ENCODE measurements at places on chromosomes 16 and 17.

- peak; percentile 100 for DNase-seq
Measured at GRCh38 chr16:424033-424622, 1.3 kb upstream of the RAB11FIP3 start.

GRCh38 chr17:8072729-8073461 lies 14.6 kb downstream of the ALOX12B start:
- no peak for DNase-seq

DNA sequence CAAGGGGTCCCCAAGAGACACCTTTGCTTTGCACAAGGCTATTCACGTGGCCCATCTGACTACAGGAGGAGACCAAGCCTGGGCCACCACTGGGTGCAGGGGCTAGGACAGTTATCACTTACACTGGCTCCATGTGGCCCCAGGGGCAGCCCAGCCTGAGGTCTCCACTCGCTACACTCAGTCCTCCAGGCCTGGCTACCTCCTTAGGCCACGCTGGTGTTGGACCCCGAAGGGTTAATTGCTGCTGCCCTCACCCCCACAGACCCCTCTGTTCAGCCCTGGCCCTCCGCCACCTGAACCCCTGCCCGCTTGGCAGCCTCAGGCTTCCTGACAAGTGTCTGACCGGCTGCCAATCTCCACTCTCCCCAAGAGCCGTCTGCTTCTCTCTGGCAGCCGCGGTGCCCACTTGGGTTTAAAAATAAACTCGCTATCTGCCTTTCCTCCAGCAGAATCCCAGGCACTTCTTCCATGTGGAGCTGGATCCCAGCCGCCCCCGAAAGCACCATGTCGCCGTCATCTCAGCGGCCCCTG lies 27.8 kb downstream of the ADAM11 start:
- no peak for DNase-seq

DNA sequence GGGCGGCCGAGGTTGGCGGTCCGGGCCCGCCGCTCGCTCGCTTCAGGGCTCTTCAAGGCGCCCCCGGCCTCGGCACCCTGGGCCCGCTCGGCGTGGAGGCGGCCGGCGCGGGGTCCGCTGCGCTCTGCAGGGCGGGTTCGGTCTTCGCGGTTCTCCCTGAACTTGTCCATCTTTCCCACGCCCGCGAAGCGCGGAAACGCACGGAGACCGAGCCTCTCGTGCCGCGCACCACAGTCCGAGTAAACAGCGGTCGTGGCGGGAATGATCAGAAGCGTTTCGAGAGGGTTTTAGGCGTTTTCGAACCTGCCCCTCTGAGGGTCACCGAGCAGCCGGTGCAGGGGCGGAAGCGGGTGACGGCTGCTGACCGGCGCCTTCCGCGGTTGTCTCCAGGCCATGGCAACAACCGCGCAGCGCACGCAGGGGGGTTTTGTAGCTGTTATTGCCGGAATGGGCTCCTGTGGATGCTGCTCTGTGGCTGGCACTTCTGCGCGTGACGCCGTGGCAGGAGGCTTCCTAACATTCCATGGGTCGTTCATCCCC lies 414 bp downstream of the NARF start:
- DNase-seq = peak; percentile 23

GRCh38 chr16:3979070-3979469 lies 98.6 kb upstream of the CREBBP start:
- no peak for DNase-seq

DNA sequence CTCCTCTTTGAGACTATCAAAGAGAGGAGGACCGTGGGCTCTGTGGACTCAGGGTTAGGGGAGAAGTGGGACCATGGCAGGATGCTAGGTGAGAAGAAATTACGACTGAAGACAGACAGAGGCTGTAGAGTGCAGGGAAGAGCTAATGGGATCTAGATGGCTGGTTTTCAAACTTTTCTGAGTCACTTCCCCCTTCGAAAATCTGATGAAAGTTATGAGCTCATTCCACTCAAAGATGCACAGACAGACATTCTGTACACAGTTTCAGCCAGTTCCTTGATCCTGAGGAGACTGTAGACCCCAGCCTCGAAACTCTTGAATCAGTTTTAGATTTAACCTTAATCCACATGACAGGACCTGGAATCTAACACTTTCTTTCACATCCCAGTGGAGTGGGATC lies 40.7 kb downstream of the RGS9 start:
- DNase-seq = peak; percentile 64

DNA sequence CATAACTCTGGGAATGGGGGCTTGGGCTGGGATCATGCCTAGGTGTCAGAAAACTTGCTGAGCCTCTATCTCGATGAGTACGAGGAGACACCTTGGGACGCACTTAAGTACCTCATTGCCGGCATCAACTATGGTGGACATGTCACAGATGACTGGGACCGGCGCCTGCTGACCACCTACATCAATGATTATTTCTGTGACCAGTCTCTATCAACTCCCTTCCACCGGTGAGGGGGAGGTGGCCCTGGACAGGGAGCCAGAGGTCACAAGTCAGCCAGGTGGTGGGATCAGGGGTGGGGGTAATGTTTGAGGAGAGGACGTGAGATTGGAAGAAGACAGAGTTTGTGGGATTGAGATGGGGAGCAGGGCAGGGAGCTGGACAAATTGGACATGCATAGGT lies 3.4 kb upstream of the KDM6B start:
- no peak for DNase-seq

- no peak for DNase-seq
Measured at GRCh38 chr16:51716195-51716594, 565.1 kb upstream of the SALL1 start.

DNA sequence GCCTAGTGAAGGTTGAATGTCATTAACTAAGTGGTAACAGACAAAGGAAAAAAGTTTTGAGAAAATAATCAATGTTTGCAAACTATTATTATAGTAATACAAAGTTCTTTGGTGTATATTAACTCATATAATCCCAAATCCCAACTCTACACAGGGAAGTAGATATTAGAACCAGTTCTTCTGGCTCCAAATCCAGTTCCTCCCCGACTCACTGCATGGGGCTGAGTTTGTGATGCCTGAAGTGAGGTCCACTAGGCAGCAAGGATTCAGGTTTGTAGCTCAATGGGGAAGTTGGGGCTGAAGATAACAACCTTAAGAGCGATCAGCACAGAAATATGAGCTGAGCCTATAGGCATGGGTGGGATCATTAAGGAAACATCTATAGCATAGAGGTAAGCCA lies 5.6 kb upstream of the SYNRG start:
- no peak for DNase-seq

DNA sequence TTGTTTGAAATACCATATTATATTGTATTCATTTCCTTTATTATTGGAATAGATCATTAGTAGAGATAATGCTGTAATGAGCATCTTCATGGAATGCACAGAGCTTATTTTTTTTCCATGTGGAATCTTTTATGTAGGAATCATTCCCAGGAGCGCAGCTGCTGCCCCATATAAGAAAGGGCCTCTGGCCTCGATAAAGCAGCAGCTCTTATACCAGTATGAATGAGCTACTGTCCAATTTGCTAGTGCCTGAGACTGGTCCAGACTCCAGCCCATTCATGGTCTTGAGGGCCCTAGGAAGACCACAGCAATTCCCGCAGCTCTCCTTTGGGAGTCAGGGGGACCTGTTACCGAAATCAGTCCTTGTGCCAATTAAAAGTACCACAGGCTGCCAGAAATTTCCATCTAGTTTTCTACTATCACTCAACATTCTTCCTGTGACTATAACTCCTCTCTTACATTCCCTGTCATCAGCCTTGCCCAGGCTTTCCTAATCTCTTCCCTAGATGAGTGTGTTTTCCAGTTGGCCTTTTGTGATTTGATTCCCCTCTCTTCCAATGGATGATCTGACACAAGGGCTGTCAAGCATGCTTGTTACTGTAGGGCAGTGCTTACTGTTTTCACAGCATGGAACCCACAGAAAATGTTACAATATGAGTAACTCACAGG lies 1.9 kb downstream of the ZNF843 start:
- peak; percentile 15 for DNase-seq

DNA sequence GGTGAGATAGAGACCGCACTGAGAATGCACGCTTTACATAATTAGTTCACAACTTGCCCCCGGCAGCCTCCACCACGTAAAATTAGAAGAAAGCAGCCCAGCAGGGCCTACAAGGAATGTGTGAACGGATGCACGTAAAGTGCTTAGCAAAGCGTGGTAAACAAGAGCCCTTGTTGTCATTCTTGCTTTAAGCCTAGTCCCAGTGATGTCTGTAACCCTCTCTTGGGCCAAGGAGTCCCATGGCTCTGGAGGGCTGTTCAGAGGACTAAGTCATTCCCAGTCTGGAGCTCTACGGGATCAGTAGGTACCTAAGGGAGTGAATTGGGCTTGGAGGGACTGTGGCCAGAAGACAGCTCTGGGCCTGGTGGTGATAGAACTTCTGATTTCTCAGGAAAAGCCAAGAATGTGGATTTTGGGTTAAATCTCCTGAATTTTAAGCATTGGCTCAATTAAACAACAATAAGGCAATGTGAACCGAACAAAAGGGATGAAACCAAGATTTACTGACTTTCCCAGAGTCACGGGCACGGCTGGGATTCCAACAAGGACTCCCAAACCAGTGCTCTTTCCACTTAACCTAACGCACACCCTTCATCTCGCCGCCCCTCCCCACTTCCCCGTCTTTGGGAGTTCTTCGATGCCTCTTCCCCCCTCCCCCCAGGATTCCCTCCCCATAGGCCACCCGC lies 775 bp upstream of the CHP2 start:
- DNase-seq = no peak

- DNase-seq = peak; percentile 95
Measured at GRCh38 chr17:48025040-48025903, 12.3 kb downstream of the COPZ2 start.

- no peak for DNase-seq
Measured at GRCh38 chr17:72238157-72238673, 117.4 kb downstream of the SOX9 start.

DNA sequence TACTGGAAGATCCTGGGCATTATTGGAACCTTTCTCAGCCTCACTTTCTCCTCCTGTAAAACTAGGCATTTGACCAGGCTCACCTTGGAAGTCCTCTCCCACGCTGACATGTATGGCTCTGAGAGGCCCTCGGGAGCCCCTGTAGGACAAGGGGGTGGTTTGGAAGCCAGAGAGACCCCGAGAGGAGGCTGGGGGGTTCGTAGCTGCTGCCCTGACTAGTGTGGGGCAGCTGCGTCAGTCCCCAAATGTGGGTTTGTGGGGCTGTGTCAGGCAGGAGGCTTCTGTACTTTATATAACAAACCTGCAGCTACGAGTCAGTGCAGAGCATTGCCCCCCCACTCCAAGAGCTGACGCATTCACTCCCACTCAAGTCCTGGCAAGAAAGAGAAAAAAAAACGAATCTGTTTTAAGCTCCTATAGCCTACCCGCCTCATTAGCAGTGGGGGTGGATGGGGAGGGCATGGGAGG lies 1.8 kb downstream of the CX3CL1 start:
- DNase-seq = no peak

- peak; percentile 89 for DNase-seq
Measured at GRCh38 chr17:18182978-18183333, 672 bp upstream of the ALKBH5 start.
